Vagina (tissue), 2 donors: ENCODE measurements at places on chromosomes 16 and 17.

- DNase-seq, result no peak
Measured at GRCh38 chr17:49583889-49584288, 8.2 kb downstream of the NXPH3 start.

DNA sequence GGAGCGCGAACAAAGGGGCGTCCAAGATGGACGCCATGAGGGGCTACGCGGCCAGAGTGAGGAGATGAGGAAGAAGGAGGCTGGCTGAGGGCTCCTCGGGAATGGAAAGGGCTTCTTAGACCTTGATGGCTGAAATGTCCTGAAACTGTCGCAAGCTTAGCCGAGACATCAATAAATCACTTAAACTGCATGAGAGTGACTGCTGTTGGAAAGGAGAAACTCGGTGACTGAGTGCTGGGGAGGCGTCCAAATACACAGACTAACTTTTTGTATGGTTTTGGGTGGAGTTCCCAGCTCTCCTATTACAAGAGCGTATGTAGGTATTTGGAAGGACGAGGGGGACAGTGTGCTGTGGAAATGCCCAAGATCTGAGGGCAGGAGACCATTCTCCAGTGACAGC lies 1.4 kb upstream of the GEMIN4 start:
- DNase-seq, result no peak

GRCh38 chr16:27169511-27170071 lies 33.7 kb upstream of the KDM8 start:
- no peak for DNase-seq

GRCh38 chr16:65012357-65012756 lies 109.5 kb downstream of the CDH11 start:
- DNase-seq, result no peak

DNA sequence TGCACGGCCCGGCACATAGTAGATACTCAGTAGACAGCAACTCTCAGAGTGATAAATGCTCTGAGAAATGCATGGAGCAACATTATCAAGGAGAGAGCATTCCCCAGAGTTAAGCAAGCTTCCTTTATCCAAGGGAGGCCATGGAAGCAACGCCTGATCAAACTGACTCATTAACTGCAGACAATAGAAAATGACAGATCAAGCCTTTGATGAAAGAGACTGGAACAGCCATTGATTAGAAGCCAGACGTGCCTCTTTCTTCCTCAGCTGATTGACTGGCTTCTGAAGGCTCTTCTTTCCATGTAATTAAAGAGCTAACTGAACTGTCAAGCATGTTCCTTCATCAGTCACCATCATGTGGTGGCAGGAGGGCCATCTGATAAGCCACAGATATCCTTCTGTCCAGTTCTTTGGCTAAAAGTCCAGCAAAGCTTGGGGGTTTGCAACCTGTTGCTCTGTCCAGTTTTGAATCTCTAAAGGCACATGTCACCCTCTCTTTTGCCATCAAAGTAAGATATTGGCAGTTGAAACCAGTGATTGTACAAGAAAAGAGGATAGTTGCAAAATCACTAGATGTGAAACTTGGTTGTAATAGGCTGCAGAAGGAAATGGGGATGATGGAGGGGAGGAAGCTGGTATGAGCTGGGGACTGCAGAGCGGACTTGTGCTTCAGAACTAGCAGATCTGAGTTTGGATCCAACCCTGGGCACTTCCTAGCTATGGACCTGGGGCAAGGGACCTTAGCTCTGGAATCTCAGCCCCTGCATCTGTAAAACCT lies 188.0 kb downstream of the HAPSTR1 start:
- no peak for DNase-seq

DNA sequence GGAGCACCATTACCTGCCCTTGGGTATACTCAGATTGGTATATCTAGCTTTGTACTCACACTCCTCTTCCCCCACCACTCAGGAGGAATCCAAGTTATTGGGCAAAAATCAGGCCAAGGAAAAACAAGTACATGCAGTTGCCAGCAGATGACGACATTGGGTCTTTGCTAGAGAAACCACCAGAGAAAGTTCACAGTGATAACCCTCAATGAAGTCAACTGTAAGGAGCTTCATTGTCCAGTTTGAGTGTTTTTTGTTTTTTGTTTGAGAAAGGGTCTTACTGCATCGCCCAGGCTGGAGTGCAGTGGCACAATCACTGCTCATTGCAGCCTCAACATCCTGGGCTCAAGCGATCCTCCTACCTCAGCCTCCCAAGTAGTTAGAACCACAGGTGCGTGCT lies 34.6 kb upstream of the TOX3 start:
- DNase-seq, result no peak

DNA sequence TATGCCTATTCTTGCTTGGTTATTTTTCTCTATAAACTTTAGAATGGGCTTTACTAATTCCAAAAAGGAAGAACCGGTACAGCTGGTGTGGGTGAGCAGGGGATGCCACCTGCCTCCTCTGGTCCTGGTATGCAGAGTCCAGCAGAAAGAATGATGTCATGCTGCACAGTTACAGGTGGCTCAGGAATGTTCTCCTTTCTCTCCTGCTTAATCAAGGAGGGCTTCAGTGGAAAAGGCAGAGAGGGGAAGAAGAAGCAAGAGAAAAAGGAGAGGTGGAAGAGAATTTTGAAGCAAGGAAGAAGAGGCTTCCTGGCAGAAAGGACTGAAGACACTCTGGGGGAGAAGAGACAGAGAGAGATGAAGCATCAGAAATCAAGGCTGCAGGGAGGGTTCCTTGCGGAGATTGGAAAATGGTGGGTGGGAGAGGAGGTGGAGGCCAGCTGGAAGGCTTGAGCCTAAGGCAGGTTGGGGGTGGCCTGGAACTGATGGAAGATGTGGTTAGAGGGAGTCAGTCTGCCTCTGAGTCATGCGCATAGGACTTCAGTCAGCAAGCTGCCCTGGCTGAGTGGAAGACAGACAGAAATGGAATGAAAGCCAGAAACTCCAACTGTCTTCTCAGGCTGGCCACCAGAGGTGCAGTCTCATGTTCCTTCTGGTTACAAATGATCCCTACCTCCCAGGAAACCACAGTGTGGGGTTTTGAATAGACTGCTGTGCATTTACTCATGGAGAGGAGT lies 64.6 kb upstream of the CRHR1 start:
- no peak for DNase-seq

GRCh38 chr16:3968551-3968950 lies 88.0 kb upstream of the CREBBP start:
- DNase-seq, result no peak

- DNase-seq, result no peak
Measured at GRCh38 chr16:85202631-85203461, 90.6 kb upstream of the CIBAR2 start.

DNA sequence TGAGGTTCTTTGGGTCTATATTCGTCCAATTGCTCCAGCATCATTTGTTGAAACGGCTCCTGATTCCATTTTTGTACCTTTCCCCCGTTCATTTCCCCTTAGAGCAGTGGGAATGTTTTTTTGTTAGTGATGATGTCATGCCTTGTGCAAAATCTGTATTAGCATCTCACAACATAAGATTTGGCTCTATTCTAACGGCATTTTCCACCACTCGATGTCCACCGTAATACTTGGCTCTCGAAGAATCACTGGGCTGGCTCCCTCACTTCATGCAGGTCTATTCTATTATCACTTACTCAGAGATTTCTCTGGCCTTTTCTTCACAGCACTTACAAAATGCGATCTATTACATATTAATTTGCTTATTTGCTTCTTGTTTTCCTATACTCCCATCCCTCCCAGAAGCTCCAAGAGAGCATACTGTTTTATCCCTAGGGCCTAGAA lies 571 bp upstream of the NME1 start:
- no peak for DNase-seq

DNA sequence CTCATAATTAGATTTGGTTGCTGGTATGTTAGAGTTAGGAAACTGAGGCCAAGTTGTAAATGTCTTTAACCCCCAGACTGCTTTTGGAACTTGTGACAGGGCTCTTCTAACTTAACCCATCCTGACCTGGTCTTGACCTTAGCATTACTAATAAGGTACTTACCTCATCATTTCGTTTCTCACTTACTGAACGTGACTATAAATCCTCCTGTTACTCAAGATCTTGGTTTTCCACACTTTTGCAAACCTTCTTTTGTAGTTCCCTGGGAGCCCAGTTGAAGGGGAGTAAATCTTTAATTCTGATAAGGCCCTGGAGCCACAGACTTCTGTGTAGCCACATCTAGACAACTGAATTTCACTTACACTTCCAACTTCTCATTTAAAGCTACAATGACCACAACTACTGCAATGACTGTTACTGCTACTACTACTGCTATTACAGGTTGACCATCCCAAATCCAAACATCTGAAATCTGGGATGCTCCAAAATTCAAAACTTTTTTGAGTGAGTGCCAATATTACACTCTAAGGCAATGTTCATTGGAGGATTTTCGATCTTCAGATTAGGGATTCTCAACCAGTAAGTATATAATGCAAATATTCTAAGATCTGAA lies 248.8 kb upstream of the TBX2 start:
- no peak for DNase-seq
